RPMI7951 (cell line): ENCODE measurements at places on chromosomes 12 and 14.

DNA sequence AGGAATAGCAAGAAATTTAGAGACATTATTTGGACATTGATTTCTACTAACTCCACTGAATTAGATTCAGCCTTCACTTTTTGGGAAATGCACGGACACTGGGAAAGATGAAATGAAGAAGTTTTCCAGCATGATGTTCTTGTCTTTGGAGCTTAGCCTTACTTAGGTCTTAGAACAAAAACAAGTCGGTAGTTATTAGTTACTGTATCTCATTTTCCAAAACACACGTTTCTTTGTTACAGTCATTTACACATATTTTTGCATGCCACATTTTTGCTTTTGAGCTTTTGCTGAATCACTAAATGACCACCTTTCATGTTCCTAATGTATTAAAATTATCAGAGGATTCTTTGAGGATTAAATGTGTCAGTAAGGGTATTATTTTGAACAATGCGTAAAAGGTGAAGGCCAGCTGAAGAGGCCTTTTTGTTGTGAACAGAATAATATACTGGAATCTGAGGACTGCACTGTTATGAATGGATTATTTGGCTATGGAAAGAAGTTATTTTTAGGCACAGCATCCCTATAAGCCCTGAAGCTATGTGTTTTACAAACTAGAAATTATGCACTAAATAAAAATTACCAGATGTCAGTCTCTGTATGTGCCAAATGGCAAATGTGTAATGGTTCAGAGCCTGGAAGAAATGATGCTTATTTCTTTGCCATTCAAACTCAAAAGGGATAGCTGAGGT is 138.2 kb downstream of the SRGAP1 start:
- no peak for DNase-seq

GRCh38 chr14:22487941-22488340 is 101.1 kb downstream of the DAD1 start:
- no peak for DNase-seq

GRCh38 chr14:96599076-96599475 is 96.9 kb downstream of the PAPOLA start:
- DNase-seq = no peak

- DNase-seq = no peak
These were observed 542.4 kb downstream of the DIO2 start for GRCh38 chr14:79668951-79669350.

DNA sequence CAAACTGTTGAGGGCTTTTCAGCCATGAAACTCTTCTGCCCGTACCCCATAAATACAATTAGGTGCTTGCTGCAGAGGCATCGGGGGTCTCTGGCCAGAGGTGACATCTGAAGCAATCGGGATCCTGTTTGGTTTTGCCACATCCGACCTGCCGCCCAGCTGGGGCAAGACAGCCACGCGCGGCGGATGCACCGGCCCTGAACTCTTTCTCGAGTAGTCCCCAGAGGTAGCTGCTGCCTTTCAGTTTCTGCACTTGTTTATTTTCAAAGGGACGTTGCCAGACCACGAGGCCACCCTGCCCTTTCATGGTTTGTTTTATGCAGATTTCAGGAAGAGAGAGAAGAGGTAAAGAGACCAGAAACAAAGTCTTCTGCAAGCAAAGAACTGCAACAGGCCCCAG is 10.6 kb upstream of the MLXIP start:
- DNase-seq = peak; percentile 30

GRCh38 chr12:93094988-93095737 is 166.1 kb upstream of the EEA1 start:
- DNase-seq = no peak

- no peak for DNase-seq
These were observed 94.5 kb upstream of the MON2 start for GRCh38 chr12:62372134-62372533.

DNA sequence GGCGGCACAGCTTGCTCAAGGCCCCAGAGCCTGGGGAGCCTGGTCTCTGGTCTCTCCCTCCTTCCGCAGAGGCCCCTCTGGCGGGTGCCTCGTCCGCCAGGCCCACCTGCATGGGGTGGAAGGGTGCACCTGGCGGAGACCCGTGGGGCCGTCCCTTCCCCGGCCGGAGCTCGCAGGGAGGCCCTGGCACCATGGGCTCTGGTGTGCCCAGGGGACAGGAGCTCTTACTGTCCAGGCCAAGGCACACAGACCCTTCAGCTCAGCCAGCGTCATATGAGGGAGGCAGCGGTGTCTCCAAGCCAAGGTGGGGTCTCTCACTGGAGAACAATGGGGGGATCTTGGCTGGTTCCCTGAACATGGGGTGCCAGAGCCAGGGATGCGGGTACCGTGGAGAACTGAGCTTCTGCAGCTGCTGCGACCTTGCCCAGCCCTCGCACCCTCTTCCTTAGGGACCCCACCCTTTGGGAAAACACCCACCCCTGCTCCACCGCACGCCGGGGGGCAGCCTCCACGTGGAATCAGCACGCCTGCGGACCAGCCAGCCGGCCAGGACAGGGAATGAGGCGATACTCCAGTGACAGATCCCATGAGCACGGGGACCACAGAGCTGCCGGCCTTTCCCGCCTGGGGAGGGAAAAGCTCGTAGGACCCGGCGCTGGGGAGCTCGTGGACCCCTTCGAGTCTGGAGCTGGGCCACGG is 25.7 kb upstream of the GALNT9 start:
- DNase-seq = no peak

GRCh38 chr12:4645023-4645422 is 3.8 kb downstream of the AKAP3 start:
- DNase-seq = no peak

DNA sequence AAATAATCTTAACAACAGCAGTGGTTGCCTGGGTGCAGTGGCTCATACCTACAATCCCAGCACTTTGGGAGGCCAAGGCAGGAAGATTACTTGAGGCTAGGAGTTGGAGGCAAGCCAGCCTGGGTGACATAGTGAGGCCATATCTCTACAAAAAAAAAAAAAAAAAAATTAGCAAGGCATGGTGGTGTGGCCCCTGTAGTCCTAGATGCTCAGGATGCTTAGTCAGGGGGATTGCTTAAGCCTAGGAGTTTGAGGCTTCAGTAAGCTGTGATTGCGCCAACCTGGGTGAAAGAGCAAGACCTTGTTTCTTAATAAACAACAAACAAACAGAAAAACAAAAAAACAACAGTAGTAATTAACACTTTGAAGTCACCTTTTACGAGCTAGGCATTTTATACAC is 642 bp upstream of the ACSM4 start:
- DNase-seq = peak; percentile 22

- no peak for DNase-seq
These were observed 122.2 kb downstream of the AEBP2 start for GRCh38 chr12:19561411-19561961.

- no peak for DNase-seq
These were observed 1315.2 kb downstream of the LRFN5 start for GRCh38 chr14:42921901-42922300.

GRCh38 chr12:96424601-96425000 is 24.4 kb upstream of the CDK17 start:
- no peak for DNase-seq
